Lower lobe of right lung (tissue), 2 donors: ENCODE measurements at places on chromosomes 1 and 21. TPM values are rescaled to one million over a fixed set of nuclear protein-coding genes. Genes with fewer than 3 reads are reported as not detected.

DNA sequence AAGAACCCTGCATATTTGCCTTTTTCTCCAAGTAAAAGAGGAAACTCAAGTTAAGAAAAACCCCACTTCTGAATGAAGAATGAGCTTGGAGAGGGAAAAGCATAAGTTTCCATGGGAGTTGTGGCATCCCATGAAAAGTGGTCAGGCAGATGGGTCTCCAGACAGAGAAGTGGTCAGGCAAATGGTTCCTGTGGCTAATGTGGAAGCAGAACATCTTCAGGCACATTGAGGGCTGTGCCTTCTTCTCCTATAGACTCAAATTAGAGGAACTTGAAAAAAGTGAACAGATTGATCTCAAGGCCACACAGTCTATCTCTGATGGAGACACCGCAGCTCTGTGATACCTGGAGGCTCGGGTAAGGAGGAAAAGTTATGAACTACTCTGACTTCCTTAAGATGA is 55.7 kb upstream of the KIRREL1 start:
- H3K27ac ChIP-seq = no peak overlapping the region
- no peaks in the 10 kb centered on the region for H3K36me3 ChIP-seq
- no peaks in the 10 kb centered on the region for H3K4me1 ChIP-seq

DNA sequence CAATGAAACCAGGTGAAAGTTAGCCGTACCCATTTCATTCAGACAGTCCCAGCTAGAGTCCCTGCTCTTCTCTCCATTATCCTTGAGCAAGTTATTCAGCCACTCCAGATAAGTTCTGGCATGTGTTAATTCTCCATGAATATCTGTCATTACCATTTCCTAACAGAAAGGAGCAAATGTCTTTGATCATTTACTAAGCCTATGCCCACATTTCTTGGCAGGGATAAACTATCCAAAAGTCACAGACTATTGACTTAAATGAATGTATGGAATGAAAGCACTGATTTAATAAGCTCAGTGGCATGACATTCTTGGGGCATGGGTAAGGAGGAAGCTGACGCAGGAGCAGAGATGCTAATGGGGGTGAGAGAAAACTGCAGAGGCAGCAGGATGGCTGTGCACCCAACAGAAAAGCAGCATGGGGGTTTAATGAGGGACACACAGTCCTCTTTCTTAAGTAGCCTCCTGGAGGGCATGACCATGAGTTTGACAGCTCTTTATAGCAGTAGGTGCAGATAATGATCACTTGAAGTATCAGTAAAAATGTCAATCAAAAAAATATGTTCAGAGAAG is 17.6 kb upstream of the DHCR24 start:
- H3K36me3 ChIP-seq = no peaks in the 10 kb centered on the region
- no peaks in the 10 kb centered on the region for H3K4me1 ChIP-seq
- no peak overlapping the region for H3K4me3 ChIP-seq
- no peak overlapping the region for H3K27ac ChIP-seq
- no peak for DNase-seq

DNA sequence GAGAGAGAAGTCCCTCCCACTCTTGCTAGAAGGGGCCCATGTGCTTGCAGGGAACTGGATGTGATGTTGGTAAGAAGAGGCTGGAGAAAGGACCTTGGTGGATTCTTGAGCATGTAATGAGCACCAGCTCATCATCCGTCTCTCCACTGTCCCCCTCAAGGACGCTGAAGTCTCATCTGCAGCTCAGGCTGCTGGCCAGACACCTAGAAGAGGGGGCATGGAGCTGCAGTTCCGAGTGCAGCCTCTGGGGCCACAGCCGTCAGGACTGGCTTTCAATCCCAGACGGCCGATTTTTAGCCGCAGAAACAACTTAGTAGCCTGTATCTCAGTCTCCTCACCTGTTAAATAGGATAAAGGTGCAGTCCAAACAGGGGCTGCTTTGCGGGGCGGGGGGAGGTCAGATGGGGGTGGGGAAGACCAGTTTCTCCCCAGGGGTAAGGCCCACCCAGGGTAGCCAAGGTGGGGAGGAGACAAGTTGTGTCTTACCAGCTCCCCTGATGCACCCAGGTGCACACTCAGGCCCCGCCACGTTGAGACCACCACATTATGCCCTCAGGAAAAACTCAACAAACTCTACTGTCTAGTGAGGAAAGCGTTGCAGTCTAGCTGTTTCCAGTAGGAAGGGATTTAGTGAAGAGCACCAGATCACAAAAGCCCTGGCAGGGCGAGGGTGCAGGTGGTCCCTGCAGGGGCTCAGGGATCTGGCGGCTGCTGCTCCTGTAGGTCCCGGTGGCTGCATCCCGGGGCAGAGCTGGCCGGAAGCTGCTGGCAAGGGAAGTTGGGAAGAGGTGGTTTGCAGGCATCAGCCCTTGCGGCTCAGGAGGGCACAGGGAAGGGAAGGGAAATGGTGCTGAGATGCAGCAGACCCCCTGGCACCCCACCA is 29.5 kb downstream of the LDLRAP1 start:
- H3K27ac ChIP-seq = no peak overlapping the region
- no peaks in the 10 kb centered on the region for H3K36me3 ChIP-seq
- no peak for DNase-seq
- H3K27me3 ChIP-seq = no peaks in the 10 kb centered on the region

GRCh38 chr1:78005755-78006154 is 1.0 kb downstream of the DNAJB4 start:
- H3K27ac ChIP-seq = peak overlapping the region; percentile 89
- H3K36me3 ChIP-seq = no peaks in the 10 kb centered on the region

CFHR2 gene
- not detected for total RNA-seq

- H3K36me3 ChIP-seq = no peaks in the 10 kb centered on the region
- peaks cover 26% of the 10 kb centered on the region for H3K4me1 ChIP-seq
- no peak for DNase-seq
- H3K27ac ChIP-seq = no peak overlapping the region
- H3K27me3 ChIP-seq = no peaks in the 10 kb centered on the region
These were observed 1.7 kb downstream of the RAB7B start for GRCh38 chr1:206001476-206001888.

DNA sequence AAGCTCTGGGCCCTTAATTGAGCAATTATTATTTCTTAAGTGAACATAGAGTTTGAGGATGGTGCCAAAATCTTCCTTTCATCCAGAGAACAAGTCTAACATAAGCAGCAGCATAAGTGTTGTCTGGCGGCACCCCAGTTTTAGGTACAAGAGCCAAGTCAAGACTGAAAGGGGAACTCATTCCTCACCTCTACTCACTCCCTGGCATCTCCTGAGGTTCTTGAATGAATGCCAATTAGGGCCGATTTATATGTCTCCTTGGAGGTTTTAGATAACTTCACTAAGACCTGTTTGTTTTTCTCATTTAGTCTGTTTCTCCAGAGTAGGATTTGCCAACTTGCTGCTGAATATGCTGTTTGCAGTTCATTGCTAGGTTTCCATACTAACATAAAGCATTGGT is 42.6 kb upstream of the ADGRL2 start:
- H3K4me1 ChIP-seq = no peaks in the 10 kb centered on the region

KLHDC8A gene
- 0.97 TPM for total RNA-seq

GRCh38 chr21:45935628-45936027 is 45.9 kb upstream of the COL6A1 start:
- no peaks in the 10 kb centered on the region for H3K4me1 ChIP-seq
- H3K27ac ChIP-seq = no peak overlapping the region
- no peaks in the 10 kb centered on the region for H3K36me3 ChIP-seq
- no peak overlapping the region for H3K4me3 ChIP-seq

GRCh38 chr21:36087362-36088138 is 17.7 kb downstream of the CBR1 start:
- no peaks in the 10 kb centered on the region for H3K36me3 ChIP-seq
- DNase-seq = no peak
- H3K27me3 ChIP-seq = no peaks in the 10 kb centered on the region
- H3K4me3 ChIP-seq = no peak overlapping the region
- H3K4me1 ChIP-seq = no peaks in the 10 kb centered on the region

SNX7 gene
- total RNA-seq = 15.2 TPM

GRCh38 chr1:117177376-117177775 is 33.4 kb downstream of the VTCN1 start:
- no peaks in the 10 kb centered on the region for H3K4me1 ChIP-seq
- H3K27me3 ChIP-seq = no peaks in the 10 kb centered on the region
- DNase-seq = no peak
- H3K27ac ChIP-seq = no peak overlapping the region
- H3K36me3 ChIP-seq = no peaks in the 10 kb centered on the region
- H3K4me3 ChIP-seq = no peak overlapping the region

DNA sequence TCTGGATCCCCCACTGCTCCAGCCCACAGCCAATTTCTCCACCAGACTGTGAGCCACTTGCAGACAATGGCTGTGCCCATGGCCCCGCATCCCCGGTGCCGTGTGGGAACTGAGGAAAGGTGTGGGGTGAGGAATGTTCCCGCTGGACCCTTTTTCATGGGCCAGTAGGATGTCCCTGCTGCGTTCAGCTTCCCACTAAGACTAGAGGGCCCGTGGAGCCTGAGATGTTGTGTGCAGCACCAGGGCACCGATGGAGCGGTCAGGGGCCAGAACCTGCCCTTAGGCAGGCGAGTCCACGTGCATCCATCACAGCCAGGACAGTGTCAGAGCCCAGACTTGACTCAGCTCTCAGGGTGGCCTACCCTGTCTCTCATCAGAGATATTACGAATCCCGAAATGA is 105.7 kb upstream of the COL6A1 start:
- H3K4me3 ChIP-seq = no peak overlapping the region
- no peak overlapping the region for H3K27ac ChIP-seq
- H3K36me3 ChIP-seq = no peaks in the 10 kb centered on the region

DNA sequence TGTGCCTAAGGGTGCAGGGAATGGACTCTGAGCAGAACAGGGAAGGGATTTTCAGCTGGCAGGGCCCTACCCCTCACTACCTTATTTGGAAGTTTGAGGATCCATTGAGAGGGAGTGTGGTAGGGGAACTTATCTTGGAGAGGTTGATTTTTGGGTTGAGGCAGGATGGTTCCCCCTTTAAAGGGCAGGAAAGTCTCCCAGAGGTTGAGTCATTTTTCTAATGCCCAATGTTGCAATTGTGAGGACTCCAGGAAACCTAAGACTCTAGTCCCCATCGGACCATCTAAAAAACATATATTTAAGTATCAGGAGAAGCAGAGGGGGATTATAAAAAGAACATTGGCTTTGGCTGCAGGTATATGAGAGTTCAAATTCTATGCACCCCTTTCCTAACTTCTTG is 47.3 kb downstream of the SAMD13 start:
- H3K4me1 ChIP-seq = no peaks in the 10 kb centered on the region
- H3K27ac ChIP-seq = no peak overlapping the region
- H3K36me3 ChIP-seq = no peaks in the 10 kb centered on the region
- no peaks in the 10 kb centered on the region for H3K27me3 ChIP-seq
- DNase-seq = no peak

DNA sequence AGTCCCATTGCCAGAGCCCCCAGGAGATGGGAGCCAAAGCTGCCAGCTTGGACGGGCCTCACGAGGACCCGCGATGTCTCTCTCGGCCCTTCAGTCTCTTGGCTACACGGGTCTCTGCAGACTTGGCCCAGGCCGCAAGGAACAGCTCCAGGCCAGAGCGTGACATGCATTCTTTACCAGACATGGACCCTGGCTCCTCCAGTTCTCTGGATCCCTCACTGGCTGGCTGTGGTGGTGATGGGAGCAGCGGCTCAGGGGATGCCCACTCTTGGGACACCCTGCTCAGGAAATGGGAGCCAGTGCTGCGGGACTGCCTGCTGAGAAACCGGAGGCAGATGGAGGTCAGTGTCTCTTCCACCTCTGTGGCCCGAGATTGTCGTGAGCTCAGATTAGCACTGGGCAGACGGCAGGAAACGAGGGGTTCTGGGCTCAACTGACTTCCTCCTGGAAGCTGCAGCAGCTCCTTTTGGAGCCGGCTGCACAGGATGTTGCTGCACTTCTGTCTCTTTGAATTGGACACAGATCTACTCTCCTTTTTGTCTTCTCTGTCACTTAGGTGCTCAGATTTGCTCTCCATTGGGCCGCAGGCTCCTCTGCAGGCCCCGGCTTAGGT is 68.0 kb downstream of the DISC1 start:
- DNase-seq = no peak
- peaks cover 5% of the 10 kb centered on the region for H3K36me3 ChIP-seq
- H3K27me3 ChIP-seq = no peaks in the 10 kb centered on the region
- no peak overlapping the region for H3K27ac ChIP-seq
- peaks cover 20% of the 10 kb centered on the region for H3K4me1 ChIP-seq

DNA sequence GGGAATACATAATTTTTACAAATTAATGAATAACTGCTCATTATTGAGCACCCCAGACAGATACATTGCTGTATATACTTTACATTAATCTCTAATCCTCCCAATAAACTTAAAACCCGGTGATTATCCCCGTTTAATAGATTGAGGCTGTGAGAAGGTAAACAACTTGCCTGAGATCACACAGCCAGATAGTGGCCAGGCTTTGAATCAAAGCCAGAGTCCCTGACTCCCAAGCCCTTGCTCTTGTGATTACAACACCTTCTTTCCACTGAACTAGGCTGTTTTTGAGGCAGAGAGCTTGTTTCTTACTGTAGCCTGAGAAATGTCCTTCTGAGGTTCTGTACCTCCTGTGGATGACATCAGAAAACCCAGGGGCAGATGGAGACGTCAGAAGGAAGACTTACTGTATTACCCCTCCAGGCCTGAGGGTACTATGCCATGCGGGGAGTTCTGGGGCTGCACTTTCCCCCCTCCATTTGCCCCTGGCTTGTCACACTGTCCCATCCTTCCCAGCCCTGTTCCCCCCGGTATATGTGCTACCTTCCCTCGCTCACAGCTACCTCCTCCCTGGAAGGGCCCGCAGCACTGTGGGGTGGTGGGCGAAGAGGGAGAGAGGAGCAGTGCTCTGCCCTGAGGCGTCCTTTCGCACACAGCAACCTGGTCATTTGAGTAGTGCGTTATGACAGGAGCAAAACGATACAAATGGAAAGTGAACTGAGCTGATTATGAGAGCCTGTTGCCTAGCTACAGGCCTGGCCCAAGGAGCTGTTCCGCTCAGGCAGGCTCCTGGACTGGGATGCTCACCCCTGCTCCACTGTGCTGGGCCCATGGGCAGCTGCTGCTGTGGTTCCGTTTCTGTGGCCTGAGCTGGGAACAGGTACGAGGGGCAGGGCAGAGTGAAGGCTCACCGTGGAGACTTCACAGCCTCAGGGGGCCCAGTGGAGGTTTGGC is 4.6 kb downstream of the KCNC4 start:
- no peak overlapping the region for H3K4me3 ChIP-seq
- DNase-seq = no peak
- H3K27me3 ChIP-seq = peaks cover 11% of the 10 kb centered on the region
- no peaks in the 10 kb centered on the region for H3K36me3 ChIP-seq
- peaks cover 37% of the 10 kb centered on the region for H3K4me1 ChIP-seq

GRCh38 chr1:28592321-28593071 is 431 bp downstream of the RAB42 start:
- peak overlapping the region; percentile 64 for H3K27ac ChIP-seq
- peak; percentile 50 for DNase-seq
- peaks cover 15% of the 10 kb centered on the region for H3K4me1 ChIP-seq
- H3K27me3 ChIP-seq = no peaks in the 10 kb centered on the region
- no peaks in the 10 kb centered on the region for H3K36me3 ChIP-seq
- H3K4me3 ChIP-seq = peak overlapping the region; percentile 63

KLHL17 gene
- 17.0 TPM for total RNA-seq

LCE1B gene
- total RNA-seq = not detected

- no peaks in the 10 kb centered on the region for H3K27me3 ChIP-seq
- no peaks in the 10 kb centered on the region for H3K4me1 ChIP-seq
- no peak for DNase-seq
- H3K27ac ChIP-seq = no peak overlapping the region
- no peak overlapping the region for H3K4me3 ChIP-seq
- no peaks in the 10 kb centered on the region for H3K36me3 ChIP-seq
These were observed 69.8 kb upstream of the HSPA13 start for GRCh38 chr21:14452727-14453241.
